ENCODE measurements at places on chromosomes 1 and 21.

DNA sequence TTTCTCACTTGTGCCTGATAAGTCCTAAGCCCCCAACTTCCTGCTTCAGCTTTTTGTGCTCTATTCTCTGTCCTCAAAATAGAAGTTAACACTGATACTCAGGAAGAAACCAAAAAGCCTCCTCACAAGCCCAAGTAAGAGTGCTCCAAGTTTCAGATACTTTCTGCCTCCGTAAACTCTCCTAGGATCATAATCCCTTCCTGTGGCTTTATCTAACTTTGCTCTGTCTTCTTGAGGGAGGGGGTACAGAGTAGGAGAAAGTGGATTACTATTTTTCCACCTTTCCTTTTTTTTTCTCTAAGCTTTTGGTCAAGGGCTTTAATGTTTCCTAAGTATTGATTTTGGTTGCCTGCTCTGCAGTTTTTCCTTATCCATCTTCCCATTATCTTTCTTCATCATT lies 54.6 kb downstream of the DPH5 start:
- no peak for DNase-seq

DNA sequence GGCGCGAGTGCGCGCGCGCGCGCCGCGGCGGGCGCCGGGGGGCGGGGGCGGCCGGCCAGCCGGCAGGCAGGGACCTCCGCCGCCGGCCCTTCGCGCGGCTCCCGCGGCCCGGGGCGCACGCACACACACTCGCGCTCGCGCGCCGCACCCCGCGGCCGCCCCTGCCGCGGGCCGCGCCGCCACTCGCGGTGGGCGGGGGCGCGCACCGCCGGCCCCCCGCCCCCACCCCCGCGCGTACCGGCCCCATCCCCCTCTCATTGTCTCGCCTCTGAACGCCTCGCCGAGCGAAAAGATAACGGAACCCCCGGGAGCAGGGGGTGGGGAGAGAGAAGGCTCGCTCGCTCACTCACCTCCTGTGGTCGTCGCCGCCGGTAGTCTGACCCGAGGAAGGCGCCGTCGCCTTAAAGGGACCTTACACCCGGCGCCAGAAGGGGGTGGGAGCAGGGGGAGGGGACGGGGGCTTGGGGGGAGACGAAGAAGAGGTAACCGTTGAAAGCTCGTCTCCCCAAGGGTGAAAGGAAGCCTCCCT lies 428 bp downstream of the POGZ start:
- DNase-seq = peak; percentile 63

DNA sequence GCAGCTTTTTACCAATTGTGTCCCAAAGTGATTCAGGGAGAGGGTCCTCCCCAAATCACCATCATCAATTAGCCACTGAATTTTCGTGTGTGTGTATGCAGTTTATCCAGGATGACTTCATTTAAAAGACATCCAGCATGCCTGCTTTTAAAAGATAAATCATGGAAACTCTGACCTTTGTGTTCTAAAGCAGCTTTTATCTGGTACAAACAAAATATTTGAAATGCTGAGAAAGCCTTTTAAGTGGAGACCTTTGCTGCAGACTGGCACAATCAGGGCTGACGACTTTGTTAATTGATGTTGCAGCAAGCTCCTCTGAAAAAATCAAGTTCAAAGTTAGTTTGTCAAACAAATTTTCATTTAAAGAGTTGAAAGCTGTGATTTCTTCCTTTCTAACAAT lies 104.7 kb downstream of the PCP4 start:
- DNase-seq = no peak

GRCh38 chr1:64173336-64173940 lies 30.0 kb upstream of the UBE2U start:
- no peak for DNase-seq

DNA sequence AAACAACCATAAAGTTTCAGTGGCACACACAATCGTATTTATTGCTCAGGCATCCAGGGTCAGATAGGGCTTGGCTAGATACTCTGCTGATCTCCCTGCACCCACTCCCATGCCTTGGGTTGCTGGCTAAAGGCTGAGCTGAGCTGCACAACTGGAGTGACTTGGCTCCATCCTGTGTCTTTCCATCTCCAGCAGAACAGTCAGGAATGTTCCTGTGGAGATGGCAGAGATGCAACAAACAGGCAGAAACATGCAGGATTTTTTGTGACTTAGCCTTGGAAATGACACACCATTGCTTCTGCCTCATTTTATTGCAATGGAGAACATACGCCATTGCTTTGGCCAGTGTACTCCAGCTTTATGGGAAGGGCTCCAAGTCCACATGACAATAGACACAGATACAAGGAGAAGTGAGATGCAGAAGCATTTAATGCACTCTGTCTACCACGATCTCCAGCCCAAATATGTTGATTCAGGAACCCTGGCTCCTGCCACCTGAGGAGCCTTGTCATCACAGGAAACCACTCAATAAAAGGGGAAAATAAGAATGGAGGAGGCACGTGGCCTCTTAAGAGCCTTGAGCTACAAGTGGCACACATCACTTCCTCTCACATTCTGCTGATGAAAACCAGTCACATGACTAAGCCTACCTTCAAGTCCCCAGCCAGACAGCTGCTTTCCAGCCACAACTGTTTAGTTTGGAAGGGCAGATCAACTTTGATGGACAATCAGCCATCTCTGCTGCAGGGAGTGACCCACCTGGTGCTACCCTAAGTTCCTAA lies 10.1 kb upstream of the GUCA2B start:
- no peak for DNase-seq

DNA sequence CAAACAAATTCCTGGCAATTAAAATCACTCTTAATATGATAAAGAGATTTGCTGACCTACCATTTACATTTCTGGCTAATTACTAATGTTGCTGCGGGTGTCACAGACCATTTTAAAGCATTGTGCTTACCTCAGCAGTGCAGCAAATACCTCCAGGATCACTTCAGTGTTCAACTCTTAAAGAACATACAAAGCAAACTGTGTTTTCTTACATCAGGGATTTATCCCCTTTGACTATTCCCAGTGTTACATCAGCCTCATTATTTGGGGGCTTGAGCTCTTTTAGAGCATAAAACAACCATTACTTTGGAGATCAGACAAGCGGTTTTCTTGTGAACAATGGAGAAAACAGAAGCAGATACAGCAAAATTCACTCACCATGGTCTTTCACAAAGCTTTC lies 185.4 kb downstream of the LYPLAL1 start:
- DNase-seq = no peak

DNA sequence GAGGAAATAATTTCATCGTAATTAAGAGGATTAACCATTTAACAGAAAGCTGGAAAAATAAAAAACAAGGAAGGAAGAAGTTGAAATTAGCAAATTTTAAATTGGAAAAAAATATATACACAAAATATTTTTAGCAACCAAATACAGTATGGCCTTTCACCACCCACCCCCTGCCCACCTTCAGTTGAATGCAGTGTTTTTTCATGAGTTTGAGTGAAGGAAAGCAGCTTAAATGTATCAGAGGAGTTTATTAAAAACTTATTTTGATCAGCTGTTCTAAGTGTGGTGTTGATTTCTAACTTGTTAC lies 249.2 kb downstream of the DNM3 start:
- no peak for DNase-seq

GRCh38 chr1:116940814-116941599 lies 31.3 kb downstream of the PTGFRN start:
- no peak for DNase-seq

DNA sequence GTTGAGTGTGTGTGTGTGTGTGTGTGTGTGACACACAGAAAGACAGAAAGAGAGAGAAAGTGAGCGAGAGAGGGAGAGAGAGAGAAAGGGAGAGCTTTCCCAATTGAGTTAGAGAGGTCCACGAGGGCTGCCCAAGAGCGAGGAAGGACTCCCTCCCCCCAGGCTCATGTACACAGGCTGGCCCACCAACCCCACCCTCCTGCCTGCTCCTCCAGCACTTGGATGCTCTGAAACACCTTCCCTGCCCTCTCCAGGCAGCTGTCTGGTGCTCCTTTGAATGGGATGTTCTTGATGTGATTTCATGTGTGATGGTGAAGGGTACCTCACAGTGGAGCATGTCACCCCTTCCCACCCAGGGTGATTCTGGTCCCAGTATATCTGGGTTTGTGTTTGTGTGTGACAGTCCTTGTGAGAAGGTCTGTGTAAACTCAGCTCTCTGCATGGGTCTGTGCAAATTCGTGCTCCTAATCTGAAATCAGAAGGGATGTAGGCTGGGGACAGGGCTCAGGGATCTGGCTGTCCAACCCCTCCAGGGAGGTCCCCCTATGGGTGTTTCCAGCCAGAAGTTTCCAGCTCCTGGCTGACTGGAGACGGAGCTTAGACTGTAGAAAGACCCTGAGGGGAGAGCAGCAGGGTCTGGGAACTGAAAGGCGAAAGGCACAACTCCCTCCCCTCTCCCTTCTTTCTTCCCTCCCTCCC lies 6.8 kb upstream of the PEAR1 start:
- no peak for DNase-seq

GRCh38 chr1:155133799-155134281 lies 1.8 kb upstream of the SLC50A1 start:
- no peak for DNase-seq

DNA sequence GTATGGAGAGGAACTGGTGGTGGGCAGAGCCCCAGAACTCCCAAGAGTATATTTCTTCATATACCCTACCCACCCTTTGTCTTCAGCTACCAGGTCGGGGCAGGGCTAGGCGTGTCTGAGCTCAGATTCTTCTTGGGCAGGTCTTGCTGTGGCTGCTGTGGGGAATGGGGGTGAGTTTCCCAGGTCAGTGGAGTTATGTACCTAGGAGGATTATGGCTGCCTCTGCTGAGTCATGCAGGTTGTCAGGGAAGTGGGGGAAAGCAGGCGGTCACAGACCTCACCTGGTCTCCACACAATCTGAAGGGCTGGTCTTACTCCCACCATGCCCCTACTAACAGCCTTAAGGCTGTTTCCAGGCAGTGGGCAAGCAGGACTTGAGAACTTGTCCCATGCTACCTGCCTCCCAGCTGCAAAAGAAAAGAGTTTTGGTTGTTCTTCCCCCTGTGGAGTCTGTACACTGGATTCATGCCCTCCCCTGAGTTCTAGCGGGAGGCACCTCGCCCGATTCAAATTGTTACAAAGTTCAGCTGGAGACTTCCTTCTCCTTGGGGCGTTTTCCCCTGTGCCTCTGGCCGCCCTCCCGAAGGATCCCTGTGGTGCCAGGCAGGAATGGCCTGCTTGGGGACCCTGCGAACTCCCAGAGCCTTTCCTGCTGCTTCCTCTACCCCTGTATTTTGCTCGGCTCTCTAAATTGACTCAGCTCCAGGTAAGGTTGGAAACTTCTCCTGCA lies 58.6 kb downstream of the NPHS2 start:
- no peak for DNase-seq

GRCh38 chr1:172425339-172425738 lies 4.9 kb downstream of the C1orf105 start:
- no peak for DNase-seq

GRCh38 chr1:163295949-163296348 lies 25.8 kb upstream of the NUF2 start:
- no peak for DNase-seq

DNA sequence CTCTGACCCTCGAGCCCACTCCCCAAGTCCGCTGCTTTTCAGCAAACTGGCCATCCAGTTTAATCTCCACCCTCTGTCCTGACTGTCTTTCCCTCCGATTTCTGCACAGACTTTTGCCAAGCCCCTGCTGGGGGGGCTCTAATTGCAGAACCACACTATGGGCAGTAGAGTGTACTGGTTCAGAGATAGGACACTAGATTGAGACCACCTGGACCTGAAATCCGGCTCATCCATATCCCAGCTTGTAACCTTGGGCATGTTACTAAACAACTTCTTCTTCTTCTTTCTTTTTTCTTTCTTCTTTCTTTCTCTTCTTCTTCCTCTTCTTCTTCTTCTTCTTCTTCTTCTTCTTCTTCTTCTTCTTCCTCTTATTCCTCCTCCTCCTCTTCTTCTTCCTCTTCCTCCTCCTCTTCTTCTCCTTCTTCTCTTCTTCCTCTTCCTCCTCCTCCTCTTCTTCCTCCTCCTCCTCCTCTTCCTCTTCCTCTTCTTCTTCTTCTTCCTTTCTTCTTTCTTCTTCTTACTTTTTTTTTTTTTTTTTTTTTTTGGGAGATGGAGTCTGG lies 7.7 kb downstream of the LRRC71 start:
- no peak for DNase-seq

- no peak for DNase-seq
Measured at GRCh38 chr1:97254731-97255463, 533.3 kb downstream of the PTBP2 start.

DNA sequence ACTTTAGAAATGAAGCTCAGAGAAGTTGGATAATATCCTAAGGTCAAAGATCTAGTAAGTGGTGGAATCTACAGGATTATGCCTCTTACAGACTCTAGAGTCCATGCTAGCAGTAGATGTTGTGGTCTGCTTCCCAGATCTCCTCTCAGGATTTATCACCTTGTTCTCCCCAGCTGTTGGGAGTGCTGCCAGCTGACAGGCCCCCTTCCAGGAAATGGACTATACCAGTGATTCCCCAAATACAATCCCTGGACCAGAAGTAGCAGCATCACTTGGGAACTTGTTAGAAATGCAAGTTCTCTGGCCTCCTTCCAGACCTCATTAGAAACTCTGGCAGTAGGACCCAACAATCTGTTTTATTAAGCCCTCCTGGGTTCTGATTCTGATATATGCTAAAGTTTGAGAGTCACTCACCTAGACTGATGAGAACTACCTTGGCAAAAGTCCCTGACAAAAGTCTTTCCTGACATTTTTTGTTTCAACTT lies 24.5 kb upstream of the NTNG1 start:
- DNase-seq = no peak

DNA sequence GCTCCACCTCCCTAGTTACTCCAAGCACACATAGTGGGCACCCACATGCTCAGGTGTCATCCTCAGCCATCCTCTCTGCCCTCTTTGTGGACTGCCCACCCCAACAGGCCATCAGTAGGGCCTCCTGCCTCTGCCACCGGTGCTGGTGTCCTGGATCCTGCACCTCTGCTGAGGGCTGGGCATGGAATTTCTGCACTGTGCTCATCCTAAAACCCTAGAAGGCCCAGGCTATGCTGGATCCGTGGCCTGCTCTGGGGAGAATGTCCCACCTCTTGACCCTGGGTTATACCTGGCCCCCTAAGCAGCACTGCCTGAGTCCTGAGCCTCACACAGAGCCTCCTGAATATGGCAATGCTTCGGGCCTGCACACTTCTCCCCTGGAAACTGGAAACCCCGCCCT lies 318.3 kb downstream of the MATN1 start:
- no peak for DNase-seq

- DNase-seq = no peak
Measured at GRCh38 chr21:34942911-34943310, 106.2 kb downstream of the RUNX1 start.

GRCh38 chr1:81597720-81598426 lies 202.9 kb upstream of the ADGRL2 start:
- DNase-seq = no peak

DNA sequence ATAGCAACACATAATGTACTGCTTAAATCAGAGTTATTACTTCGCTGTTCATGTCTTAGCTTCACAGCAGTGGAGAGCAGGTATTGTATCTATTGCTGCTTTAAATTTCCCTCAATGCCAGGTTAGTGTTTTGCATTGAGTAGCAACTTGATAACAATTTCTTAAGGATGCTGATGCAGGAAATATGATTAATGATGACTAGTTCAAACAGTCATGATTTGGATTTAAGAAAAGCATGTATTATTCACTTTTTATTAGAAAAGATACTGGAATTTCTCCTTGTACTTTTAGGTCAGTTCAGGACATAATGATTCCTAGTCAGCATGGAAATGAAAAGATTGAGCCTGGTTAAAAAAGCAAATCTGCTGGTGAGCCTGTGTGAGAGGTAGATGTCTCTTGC lies 67.2 kb upstream of the ARHGAP29 start:
- DNase-seq = no peak
